ENCODE measurements at places on chromosomes 7 and 10.

DNA sequence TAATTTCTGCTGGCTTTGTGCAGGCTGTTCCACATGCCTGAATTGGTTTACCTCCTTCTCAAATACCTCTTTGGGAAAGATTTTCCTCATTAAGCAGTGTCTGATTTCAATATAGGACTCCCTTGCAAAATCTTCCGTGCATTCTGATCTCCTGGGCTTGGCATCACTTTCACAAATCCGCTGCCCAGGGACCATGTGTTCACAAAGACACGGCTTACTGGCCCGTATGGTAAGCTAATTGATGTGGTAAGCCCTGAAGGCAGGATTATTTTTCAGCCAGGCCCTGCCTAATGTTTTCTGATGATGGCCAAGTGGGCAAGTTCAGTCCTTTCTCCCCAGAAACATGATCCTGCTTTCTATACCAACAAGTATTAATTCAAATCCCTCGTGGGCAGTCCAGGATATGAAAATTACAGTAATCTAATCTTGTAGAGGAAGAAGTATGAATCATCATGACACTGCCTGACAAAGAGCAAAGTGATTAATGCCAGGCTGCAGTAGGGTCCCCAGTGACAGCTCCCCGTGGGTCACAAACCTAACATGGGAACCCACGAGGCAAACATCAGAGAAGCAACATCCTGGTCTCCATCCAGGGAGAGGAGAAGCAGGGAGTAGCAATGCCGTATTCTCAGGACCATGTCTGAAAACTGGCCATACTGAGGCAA is 11.6 kb upstream of the SVIL start:
- no peak for DNase-seq

DNA sequence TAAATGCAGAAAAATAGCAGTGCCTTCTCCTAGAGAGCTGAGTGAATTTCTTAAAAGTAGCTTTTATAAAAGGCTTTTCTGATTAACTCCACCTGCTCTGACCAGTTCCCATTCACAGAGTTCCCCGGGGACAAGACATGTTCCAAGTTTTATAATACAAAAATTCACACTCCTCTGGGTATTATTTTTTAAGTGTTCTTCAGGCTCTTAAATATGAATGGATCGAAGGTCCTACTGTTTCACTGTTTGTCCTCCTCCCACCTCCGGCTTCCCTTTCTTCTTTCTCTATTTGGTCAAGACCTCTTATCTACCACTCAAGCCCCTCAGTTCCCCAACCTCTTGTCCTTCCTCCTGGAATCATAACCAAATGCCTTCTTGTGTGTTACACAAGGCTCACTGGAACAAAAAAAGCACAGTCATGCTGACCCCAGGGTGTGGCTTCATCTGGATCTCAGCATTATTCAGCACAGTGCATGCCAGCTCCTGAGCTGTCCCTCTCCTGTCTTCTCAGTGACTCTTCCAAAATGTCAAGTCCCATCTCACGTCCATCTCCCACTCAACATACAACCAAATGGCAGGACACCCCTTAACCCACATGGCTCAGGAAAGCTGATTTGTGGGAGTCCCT is 222.4 kb downstream of the SORCS1 start:
- DNase-seq = peak; percentile 58

GRCh38 chr10:80277567-80278250 is 11.7 kb downstream of the MAT1A start:
- DNase-seq = no peak

DNA sequence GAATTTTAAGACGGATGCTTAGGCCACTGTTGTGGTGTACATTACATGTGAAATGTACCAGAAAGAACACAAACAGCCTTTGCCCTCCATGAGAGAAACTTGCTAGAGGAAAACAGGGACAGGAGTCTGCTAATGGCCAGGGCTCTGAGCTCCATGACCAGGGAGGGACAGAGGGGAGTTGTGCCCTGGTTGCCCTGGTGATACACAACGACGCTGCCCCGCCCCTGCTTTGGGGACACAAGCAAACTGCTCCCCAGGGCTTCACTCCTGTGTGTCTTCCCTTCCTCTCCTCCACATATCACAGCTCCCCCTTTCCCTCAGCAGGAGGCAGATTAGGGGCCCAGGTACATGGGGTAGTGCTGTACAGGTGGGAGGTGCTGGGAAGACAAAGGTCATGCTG is 36.2 kb downstream of the AMPH start:
- DNase-seq = no peak

GRCh38 chr10:42781893-42782445 is 626 bp upstream of the BMS1 start:
- DNase-seq = peak; percentile 15

- DNase-seq = no peak
These were observed 57.3 kb downstream of the ST7 start for GRCh38 chr7:117010375-117011133.

GRCh38 chr7:132118641-132119040 is 457.6 kb downstream of the PLXNA4 start:
- no peak for DNase-seq

DNA sequence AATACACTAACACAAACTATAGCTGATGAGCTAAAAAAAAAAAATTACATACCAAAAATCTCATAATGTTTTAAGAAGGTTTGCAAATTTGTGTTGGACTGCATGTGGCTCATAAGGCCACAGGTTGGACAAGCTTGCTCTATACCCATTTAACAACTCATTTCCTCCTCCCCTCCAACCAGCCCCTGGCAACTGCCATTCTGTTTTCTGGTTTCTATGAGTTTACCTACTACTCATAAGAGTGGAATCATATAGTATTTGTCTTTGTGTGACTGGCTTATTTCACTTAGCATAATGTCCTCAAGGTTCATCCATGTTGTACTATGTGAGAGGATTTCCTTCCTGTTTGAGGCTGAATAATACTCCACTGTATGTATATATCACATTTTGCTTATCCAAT is 100.4 kb upstream of the ARHGAP21 start:
- no peak for DNase-seq

DNA sequence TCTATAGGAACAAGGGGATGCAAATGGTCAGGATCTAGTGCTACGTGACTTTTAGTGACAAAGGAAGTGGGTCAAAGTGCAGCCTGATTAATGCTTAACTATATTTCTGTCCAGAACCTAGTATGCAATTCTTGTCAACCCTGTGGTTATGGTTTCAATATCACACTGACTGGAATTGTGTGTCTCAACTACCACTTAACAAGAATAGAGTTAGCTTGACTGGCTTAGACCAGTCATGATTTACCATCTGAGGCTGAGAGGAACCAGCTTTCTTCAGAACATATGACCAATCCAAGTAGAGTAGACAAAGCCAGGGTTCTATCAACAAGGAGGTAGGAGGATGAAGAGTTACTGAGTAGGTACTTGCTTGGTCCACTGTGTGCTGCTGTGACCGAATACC is 54.4 kb downstream of the MYPN start:
- DNase-seq = no peak

DNA sequence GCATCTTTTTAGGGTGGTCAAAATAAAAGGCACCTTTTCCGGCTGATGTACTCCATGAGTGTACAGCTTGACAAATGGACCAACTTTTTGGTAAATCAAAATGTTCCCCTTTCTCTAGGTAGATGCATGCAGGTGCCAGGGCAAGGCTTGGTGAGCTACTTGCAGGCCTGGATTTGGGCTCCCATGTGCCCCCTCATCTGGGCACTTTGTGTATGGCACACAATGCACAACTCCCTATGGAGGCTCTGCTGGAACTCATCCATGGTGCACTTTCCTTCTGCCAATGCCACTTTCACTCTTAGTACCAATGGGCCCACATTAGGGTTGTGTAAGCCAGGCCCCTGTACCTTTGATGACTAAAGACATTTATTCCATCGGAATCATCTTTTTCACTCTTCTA is 300.8 kb downstream of the SDHAF3 start:
- DNase-seq = peak; percentile 2

- DNase-seq = no peak
These were observed 26.6 kb downstream of the GPER1 start for GRCh38 chr7:1114505-1114904.

DNA sequence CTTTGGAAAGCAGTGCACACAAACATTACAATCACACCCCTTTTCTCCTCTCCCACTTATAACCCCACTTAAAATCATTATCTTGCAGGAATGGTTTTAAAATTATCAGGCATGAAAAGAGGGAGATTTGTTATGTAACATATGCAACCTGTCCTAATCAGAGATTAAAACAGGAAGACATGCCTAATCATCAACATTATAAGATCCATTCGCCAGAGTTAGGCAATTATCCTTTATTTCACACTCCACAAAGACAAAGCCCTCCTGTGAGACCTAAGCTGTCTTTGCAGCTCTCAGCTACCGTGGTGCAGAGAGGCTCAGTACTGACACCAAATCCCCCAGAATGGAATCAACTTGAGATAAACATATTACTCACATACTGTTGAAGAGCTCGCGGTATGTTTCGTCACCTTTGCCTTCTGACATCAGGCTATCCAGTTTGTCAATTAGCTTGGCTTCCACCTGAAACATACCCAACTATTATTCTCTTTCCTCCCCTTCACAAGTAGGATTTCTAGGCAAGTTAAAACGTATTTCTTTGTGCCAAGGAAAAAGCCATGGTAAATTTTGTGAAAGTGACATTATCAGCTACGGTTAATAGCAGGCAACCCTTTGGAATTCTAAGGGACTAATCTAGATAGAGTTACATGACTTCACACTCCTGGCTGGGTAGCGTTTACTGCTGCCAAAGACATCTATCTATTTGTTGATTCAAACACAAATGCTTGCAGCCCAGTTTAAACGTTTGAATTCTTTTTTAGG is 226.2 kb upstream of the IMMP2L start:
- DNase-seq = no peak

GRCh38 chr7:29365423-29365822 is 170.8 kb downstream of the CHN2 start:
- DNase-seq = no peak

GRCh38 chr7:83648464-83649241 is at the start of gene SEMA3E:
Gene SEMA3E, minus strand, starts transcription at chr7:83649139.
- no peak for DNase-seq

DNA sequence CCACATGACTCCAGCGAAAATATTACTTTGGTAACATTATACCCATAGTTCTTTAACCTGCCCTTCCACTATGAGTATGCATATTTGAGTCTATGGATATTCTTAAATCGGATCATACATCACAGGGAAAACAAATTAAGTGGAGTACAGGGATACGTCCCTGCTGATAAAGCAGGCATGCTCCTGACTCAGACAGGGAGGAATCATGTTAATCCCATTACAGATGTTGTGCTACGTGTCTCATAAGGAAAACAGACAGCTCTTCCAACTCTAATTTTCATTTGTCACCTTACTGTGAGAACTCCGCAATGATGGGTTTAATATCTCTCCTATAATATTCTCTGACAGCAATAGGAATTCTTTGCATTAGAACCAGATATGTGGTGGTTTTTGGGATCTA is 469.5 kb upstream of the POM121L12 start:
- DNase-seq = no peak

DNA sequence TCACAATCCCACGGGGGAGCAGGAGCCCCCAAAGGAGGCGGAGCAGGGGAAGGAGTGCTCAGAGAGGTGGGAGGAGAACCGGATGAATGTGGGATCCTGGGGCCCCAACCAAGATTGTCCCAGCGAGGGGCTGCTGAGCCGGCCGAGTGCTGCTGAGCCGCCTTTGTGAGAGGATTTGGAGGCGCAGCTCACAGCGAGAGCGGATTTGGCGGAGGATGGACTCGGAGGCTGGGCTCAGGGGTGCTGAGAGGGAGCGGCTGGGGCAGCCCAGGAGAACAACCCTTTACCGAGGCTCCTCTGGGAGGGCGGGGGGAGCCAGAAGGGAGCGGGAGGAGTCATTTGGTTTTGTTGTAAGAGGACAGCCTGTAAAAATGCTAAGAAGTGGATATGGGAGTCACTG is 23.0 kb downstream of the GHRHR start:
- no peak for DNase-seq

GRCh38 chr10:73131913-73132686 is 21.8 kb downstream of the NUDT13 start:
- DNase-seq = no peak

DNA sequence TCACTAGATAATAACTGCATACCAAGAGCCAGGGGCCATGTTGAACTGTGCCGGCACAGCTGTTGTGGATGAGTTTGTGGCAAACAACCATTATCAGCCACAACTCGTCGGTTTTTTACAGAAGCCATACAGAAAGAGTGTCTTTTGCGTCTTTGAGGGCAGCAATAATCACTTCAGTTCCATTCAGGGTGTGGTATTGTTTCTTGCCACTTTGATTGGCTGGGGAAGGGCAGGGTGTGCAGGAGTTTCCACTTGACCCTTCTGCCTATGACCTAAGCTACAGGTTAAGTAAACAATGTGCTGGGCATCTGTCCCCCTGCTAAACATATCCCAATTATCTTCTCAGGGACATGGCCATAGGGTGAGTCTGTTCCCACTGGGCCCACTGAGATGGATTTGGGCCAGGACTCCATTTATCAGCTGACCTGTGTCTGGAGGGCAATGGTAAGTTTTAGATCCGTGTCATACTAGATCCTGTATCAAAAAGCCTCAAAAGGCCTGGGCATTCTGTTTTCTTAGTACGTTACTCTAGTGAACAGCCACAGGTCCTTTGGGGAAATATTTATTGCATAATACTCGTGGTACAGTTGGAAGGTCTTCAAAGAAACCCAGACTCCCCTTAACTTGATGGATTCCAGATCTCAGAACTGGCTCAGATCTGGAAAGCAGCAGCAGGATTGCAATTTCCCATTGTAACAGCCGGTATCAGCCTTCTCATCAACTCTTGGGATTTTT is 15.9 kb downstream of the ZNF3 start:
- DNase-seq = peak; percentile 65

DNA sequence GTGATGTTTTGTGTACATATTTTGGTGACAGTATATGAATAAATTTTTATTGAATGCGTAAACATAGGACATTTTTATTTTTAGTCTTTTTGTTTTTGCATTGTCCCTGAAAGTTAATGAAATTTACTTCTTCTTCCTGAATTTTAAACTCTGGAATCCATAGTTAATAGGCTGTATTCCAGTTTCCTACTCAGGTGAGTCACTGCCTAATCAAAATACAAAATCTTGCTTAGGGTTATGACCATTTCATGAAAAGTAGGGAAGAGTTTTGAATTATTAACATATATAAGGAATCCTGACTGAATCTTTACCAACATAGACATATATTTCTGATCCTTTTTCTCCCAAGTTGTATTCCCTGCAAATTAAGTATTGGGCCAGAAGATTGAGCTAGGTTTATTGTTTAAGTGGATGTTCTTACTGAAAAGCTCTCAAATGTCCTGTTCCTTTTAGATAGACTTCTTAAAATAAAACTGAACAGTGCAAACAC is 2.6 kb downstream of the CREM start:
- DNase-seq = no peak

- DNase-seq = peak; percentile 73
These were observed 159.6 kb downstream of the PARD3 start for GRCh38 chr10:34655286-34656170.

- DNase-seq = no peak
These were observed 56.1 kb downstream of the HACD1 start for GRCh38 chr10:17561111-17561510.

Measured in hematopoietic multipotent progenitor cell treated with erythropoietin and hydrocortisone succinate and interleukin-3 and kit ligand, for 6 days (in vitro differentiated cells).